ENCODE measurements at places on chromosomes 2 and 18.

DNA sequence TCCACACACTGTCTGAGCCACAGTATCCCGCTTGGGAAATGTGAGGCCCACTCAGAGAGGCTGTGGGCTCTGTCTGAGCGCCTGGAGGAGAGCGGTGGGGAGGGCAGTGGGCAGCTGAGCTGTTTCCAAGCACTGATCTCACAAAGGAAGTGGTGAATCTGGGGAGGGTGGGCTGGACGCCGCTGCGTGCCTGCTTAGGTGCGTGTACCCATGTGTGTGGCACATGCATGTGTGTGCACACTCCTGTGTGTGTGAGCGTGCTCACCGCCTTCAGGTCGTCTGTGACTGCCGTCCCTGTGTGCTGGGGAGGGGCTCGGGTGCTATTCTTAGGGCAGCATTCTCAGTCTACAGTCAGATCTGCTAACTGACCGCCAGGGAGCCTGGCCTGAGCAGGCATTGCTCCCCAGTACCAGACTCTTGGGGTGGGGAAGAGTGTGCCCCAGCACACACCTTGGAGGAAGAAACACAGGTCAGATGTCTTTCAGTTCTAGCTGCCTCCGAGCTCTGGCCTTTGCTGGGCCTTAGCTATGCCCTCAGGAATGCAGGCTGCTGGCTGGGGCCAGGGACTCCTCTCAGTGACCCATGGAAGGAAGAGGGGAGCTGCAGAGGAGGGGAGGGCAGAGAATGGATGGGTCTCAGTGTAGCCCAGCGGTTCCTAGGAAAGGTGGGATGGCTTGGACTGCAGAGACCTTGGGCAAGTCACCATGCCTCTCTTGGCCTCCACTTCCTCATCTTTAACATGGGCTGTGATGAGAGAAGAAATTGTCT is 31.4 kb downstream of the KCNIP3 start:
- DNase-seq = no peak

GRCh38 chr2:11684894-11685460 is 15.0 kb upstream of the NTSR2 start:
- DNase-seq = no peak

- no peak for DNase-seq
These were observed 274.9 kb upstream of the GYPC start for GRCh38 chr2:126381091-126381490.

- DNase-seq = no peak
These were observed 34.3 kb upstream of the PPP1CB start for GRCh38 chr2:28717339-28717758.
